ENCODE measurements at places on chromosomes 7 and 10. TPM values are rescaled to one million over a fixed set of nuclear protein-coding genes. Genes with fewer than 3 reads are reported as not detected.

DNA sequence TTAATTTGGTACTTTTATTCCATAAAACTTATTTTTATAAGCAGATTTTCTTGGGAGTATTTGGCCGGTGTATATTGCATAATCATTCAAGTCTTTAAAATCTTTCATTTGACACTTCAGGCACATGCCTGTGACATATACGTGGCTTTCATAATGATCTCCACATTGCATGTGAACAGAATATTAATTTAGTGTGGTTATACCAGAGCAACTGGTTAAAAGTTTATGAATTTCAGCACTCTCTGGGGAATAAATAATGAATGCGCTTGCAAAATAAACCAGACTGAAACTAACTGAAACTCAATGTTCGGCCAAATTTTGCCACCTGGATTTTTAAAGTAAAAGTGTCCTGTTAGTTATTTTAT, 242.3 kb downstream of the GLI3 start:
- peaks cover 77% of the 10 kb centered on the region for H3K4me1 ChIP-seq
- DNase-seq = no peak
- no peak overlapping the region for H3K4me3 ChIP-seq

DNA sequence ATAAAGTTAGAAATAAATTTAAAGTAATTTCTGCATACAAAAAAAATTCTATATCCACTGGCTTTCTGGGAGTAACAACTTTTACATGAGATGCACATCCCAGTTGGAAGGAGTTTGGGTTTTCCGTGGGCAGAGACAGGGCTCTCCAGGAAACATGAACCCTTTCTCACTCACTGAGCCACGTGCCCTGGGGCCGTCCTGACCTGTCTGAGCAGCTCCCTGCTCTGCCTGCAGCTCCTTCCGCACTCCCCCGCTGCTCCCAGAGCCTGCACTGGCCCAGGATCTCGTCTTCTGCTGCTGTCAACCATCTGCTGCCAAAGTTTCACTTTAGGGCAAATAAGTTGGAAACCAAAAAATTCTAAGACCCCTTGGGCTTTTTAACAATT, 169.1 kb downstream of the DIP2C start:
- no peaks in the 10 kb centered on the region for H3K4me1 ChIP-seq
- DNase-seq = no peak
- H3K36me3 ChIP-seq = no peaks in the 10 kb centered on the region
- no peak overlapping the region for H3K27ac ChIP-seq
- H3K4me3 ChIP-seq = no peak overlapping the region

DNA sequence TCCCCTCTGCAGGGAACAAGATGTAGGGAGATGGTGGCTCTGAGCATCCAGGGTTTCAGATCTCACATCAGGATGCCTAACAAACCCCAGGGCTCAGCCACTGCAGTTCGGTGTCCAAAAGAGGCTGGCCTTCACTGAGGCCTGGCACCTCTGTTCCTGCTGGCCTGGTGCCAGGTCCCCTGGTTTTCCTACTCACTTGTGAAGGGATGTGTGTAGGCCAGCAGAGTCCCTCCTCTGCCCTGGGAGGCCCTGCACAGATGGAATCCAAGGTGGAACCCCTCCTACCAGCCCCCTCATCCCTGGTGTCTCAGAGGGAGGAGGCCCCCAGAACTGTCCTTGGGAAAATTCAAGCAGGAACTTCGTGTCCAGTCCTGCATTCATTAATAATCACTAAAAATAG, 260.6 kb downstream of the CCSER2 start:
- no peak overlapping the region for H3K4me3 ChIP-seq
- no peak for DNase-seq
- H3K4me1 ChIP-seq = no peaks in the 10 kb centered on the region
- H3K27ac ChIP-seq = no peak overlapping the region

VSTM2A gene
- total RNA-seq = not detected

- H3K4me3 ChIP-seq = no peak overlapping the region
- DNase-seq = peak; percentile 77
- peaks cover 31% of the 10 kb centered on the region for H3K4me1 ChIP-seq
- H3K36me3 ChIP-seq = no peaks in the 10 kb centered on the region
These were observed 13.0 kb downstream of the AKR1D1 start for GRCh38 chr7:138089080-138089901.

DNA sequence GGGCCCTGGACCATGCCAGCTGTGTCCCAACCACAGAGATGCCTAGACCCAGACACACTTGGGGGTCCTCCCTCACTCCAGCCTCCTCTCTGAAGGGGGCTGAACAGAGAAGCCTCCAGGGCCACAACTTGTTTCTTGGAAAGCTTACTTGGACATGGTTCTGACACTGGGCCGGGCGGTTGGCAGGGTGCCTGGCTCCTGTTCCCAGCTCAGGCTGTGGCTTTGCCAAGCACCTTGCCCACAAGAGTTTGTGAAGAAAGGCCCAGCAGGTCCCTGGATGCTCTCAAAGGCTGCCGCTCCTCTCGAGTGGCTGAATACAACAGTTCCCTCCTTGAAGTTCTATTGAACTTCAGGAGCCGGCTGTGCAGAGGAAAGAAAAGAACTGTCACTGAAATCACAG, 181.6 kb downstream of the PTPN20 start:
- DNase-seq = no peak
- no peaks in the 10 kb centered on the region for H3K4me1 ChIP-seq
- H3K27ac ChIP-seq = no peak overlapping the region

- H3K36me3 ChIP-seq = peaks cover 40% of the 10 kb centered on the region
- no peaks in the 10 kb centered on the region for H3K27me3 ChIP-seq
- DNase-seq = no peak
- H3K27ac ChIP-seq = no peak overlapping the region
These were observed 10.4 kb downstream of the NUB1 start for GRCh38 chr7:151351967-151352366.

- no peak for DNase-seq
- no peaks in the 10 kb centered on the region for H3K27me3 ChIP-seq
- no peaks in the 10 kb centered on the region for H3K36me3 ChIP-seq
- no peak overlapping the region for H3K27ac ChIP-seq
- peaks cover 11% of the 10 kb centered on the region for H3K4me1 ChIP-seq
These were observed 105.0 kb upstream of the WDR11 start for GRCh38 chr10:120746001-120746777.

- H3K27ac ChIP-seq = no peak overlapping the region
- H3K4me3 ChIP-seq = no peak overlapping the region
- H3K27me3 ChIP-seq = no peaks in the 10 kb centered on the region
- no peak for DNase-seq
- no peaks in the 10 kb centered on the region for H3K36me3 ChIP-seq
These were observed 106.1 kb upstream of the SP8 start for GRCh38 chr7:20892776-20893175.

- H3K4me1 ChIP-seq = peaks cover 35% of the 10 kb centered on the region
- no peaks in the 10 kb centered on the region for H3K27me3 ChIP-seq
- peak overlapping the region; percentile 6 for H3K4me3 ChIP-seq
- peak; percentile 100 for DNase-seq
These were observed 1053.9 kb downstream of the KCNMA1 start for GRCh38 chr10:76583711-76584161.

- H3K4me3 ChIP-seq = no peak overlapping the region
- H3K4me1 ChIP-seq = peaks cover 12% of the 10 kb centered on the region
- DNase-seq = no peak
These were observed 688 bp upstream of the ABCB4 start for GRCh38 chr7:87476179-87476557.

Data from PC-3 (cell line).